ENCODE measurements at places on chromosomes 6 and 20. TPM values are rescaled to one million over a fixed set of nuclear protein-coding genes. Genes with fewer than 3 reads are reported as not detected.

GRCh38 chr6:40774932-40775331 lies 187.8 kb upstream of the LRFN2 start:
- no peaks in the 10 kb centered on the region for H3K4me1 ChIP-seq
- no peaks in the 10 kb centered on the region for H3K36me3 ChIP-seq
- no peak overlapping the region for H3K4me3 ChIP-seq
- peaks cover 20% of the 10 kb centered on the region for H3K27me3 ChIP-seq

MRPL18 gene
- 106 TPM for total RNA-seq

DNA sequence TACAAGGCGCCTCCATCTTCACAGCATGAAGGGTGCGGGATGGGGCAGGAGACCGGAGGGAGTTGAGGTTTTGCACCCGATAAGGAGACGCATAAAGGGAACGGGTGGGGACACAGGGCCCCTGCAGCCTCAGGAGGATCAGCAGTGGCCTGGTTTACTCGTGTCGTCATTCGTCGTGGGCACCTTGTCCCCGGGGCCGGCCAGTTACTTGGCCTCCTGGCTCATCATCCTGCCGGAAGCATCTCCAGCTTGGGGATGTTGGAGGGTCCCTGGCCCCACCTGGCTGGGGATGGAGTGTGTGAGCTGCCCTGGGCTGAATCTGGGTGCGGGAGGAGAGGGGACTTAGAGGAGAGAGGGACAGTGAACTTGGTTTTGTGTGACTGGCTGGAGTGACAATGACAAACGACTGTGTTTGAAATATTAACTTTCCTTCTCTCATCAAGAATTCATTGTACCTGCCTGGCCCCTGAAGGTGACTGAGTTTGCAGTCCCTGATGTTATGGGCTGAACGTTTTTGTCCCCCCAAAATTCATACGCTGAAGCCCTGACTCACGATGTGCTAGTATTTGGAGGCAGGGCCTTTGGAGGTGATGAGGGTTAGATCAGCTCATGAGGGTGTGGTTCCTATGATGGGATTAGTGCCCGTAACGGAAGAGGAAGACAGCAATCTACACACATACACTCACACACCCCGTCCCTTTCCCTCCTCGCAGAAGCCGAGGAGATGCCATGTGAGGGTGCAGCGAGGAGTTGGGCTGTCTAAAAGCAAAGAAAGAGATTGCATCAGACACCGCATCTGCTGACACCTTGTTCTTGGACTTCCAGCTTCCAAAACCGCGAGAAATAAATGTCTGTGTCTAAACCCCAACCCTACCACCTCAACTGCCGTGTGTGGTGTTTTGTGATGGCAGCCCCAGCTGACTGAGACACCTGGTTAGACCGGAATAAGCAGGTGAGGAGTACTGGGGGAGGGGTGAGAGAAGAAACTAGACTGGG lies 65.0 kb upstream of the MAP3K4 start:
- peaks cover 20% of the 10 kb centered on the region for H3K27me3 ChIP-seq
- no peaks in the 10 kb centered on the region for H3K4me1 ChIP-seq
- no peaks in the 10 kb centered on the region for H3K36me3 ChIP-seq
- DNase-seq, result no peak
- no peak overlapping the region for H3K27ac ChIP-seq
- H3K4me3 ChIP-seq, result no peak overlapping the region

GRCh38 chr6:154898821-154899220 lies 96.3 kb upstream of the TIAM2 start:
- DNase-seq, result no peak
- H3K27me3 ChIP-seq, result no peaks in the 10 kb centered on the region
- no peaks in the 10 kb centered on the region for H3K36me3 ChIP-seq
- no peak overlapping the region for H3K27ac ChIP-seq
- no peak overlapping the region for H3K4me3 ChIP-seq
- H3K4me1 ChIP-seq, result no peaks in the 10 kb centered on the region

TENT5A gene
- 0.90 TPM for total RNA-seq

IPCEF1 gene
- total RNA-seq, result 1.5 TPM

GRCh38 chr6:169087443-169088041 lies 166.1 kb downstream of the THBS2 start:
- H3K27ac ChIP-seq, result no peak overlapping the region
- H3K4me3 ChIP-seq, result no peak overlapping the region
- H3K36me3 ChIP-seq, result no peaks in the 10 kb centered on the region
- no peak for DNase-seq
- H3K27me3 ChIP-seq, result no peaks in the 10 kb centered on the region

Measured in activated CD4-positive, alpha-beta T cell treated with anti-CD3 and anti-CD28 coated beads, Interleukin-2, amount 10 ng/mL, durations not matched to agents 24 days and 14 days (primary cell).